ENCODE measurements at places on chromosomes 13 and 19. TPM values are rescaled to one million over a fixed set of nuclear protein-coding genes. Genes with fewer than 3 reads are reported as not detected.

- no peaks in the 10 kb centered on the region for H3K36me3 ChIP-seq
- H3K27ac ChIP-seq, result no peak overlapping the region
- no peak for DNase-seq
Measured at GRCh38 chr19:46482631-46483030, 11.3 kb upstream of the PNMA8A start.

- H3K27me3 ChIP-seq, result no peaks in the 10 kb centered on the region
- peak overlapping the region; percentile 40 for H3K27ac ChIP-seq
- DNase-seq, result no peak
- peaks cover 21% of the 10 kb centered on the region for H3K4me1 ChIP-seq
- no peak overlapping the region for H3K4me3 ChIP-seq
Measured at GRCh38 chr19:4713384-4713951, 10.2 kb downstream of the DPP9 start.

DNA sequence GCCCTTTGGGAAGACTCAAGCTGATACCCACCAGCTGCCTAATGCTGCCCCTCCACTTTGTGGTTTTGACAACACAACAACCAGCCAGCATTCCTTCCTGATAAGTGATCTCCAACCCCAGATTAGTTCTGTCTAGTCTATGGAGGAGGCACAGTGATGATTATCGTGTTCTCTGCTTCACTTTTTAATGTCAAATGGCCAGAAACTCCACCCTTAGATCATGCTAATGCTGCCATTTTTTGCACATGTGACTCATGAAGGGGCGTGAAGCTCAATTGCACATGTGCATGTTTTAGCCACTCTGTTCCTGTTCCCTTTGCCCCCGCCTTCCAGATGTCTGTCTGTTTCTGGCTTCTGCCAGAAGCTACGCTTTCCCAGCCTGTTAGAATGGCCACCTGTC, 199.8 kb downstream of the COG6 start:
- H3K4me3 ChIP-seq, result no peak overlapping the region
- DNase-seq, result no peak
- H3K4me1 ChIP-seq, result no peaks in the 10 kb centered on the region
- no peak overlapping the region for H3K27ac ChIP-seq

- no peaks in the 10 kb centered on the region for H3K27me3 ChIP-seq
- peaks cover 22% of the 10 kb centered on the region for H3K4me1 ChIP-seq
- H3K27ac ChIP-seq, result peak overlapping the region; percentile 95
- H3K36me3 ChIP-seq, result peaks cover 71% of the 10 kb centered on the region
Measured at GRCh38 chr13:111303559-111303958, 16.9 kb upstream of the TEX29 start.

DNA sequence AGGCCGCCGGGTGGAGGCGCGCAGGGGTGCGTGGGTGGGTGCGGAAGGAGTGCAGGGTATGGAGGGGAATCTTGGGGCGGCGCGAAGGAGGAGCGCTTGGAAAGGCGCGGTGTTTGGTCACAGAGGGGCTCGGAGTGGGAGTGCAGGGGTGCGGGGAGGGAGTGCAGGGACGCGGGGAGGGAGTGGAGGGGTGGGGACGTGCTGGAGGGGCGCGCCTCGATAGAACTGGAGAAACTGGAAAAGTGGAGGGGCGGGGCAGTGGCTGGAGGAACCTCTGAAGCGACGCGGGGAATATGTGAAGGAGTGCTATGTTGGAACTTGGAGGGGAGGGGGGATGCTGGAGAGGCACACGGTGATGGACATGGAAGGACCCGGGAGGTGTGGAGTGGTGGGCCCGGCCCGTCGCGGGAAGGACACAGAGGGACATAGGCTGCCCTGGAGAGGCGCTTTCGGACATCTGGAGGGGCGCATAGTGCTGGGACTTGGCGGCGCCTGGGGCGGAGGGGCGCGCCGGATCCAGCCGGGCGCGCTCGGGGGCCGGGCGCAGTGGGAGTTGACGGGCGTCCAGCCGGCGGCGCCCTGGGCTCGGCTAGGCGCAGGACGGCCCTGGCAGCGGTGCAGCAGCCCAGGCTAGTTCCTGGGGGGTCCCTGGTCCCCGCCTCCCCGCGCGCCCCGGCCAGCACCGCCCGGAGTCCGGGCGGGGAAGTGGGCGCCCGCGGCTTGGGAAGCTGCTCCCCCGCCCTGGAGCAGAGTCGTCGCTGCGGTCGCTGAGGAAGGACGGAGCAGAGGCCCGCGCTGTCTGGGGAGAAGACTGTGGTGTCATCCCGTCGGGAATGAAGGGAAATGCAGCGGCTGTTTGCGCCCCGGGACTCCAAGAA, 20.8 kb upstream of the SGCG start:
- peaks cover 2% of the 10 kb centered on the region for H3K4me1 ChIP-seq
- H3K4me3 ChIP-seq, result no peak overlapping the region
- no peaks in the 10 kb centered on the region for H3K36me3 ChIP-seq
- peaks cover 23% of the 10 kb centered on the region for H3K27me3 ChIP-seq

DNA sequence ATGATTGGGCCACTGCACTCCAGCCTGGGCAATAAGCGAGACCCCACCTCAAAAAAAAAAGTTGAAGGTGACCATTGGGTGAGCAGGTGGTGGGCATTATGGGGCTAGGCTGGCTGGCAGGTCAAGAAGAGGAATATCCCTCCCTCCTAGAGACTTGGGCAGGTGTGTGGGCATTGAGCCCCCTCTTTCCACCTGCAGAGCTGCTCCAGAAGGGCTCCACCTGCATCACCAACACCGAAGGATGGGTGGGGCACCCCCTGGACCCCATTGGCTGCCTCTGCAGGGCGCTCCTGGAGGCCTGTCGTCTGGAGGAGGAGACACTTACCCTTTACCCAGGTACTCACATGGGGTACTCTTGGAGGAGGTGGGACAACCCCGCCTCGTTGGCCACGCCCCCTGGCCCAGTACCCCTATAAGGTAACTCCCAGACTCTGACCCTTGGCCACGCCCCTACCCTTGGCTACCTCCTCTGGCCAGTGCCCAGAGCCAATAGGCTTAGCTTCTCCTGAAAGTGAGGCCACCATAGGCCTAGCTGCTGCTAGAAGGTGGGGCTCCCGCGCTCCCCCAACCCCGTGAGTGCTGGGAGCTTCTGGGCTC, 21.9 kb downstream of the ZSWIM4 start:
- H3K4me3 ChIP-seq, result no peak overlapping the region
- peaks cover 2% of the 10 kb centered on the region for H3K4me1 ChIP-seq
- H3K27ac ChIP-seq, result no peak overlapping the region

The TRIM28 gene
- total RNA-seq, result 345 TPM

The CABP5 gene
- not detected for total RNA-seq
